ENCODE measurements at places on chromosomes 1 and 21.

DNA sequence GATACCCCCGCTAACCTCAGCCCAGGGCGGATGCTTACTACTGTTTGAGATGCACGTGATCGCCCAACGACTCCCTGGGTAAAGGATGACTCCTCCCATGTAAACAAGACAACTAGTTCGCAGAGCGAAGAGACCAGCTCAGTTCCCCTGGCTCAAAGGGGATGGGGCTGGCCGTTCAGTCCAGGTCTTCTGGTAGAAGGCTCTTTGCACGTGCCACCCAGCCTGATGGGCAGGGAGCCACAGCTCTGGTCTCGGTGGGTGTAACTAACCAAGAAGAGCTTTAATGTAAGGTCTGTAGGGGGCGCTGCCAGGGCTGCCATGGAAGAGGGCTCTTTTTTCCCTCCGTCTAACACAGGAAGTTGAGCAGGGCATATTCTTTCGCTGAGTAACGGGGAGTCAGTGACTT lies 49.4 kb upstream of the PARP1 start:
- DNase-seq = no peak

DNA sequence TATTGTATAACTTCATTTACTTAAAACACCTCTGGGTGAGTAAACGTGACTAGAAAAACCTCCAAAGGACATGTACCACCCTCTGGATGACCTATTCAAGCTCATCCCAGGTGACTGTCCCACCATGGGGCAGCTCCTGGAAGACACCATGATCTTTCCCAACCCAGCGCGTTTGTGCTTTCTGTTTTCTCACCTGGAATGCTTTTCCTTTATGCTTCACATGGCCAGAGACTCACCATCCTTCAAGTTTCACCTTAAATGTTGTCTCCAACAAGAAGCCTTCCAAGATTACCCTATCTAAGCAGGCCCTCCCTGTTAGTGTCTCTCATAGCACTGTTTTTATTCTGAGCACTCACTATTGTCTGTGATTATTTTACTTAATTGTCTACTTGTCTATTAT lies 11.1 kb downstream of the CYP4B1 start:
- DNase-seq = no peak

DNA sequence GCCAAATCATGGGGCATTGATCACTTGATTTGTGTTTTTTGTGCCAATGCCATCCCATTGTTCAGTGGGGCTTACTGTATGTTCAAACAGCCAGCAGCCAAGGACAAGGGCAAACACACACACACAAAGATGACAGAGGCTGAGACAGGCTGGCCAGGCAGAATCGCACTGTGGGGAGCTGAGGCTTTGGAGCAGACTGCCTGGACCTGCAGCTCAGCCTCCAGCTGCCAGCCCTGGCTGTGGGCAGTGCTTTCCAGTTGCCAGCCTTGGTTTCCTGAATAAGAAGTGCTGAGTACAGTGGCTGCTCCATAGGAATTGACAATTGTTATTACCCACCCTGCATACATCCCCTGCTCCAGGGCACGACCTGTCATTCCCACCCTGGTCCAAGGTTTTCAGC lies 16.9 kb upstream of the PCP4 start:
- DNase-seq = no peak

- no peak for DNase-seq
Observed at GRCh38 chr21:42056996-42057689, 14.0 kb upstream of the UMODL1 start.

DNA sequence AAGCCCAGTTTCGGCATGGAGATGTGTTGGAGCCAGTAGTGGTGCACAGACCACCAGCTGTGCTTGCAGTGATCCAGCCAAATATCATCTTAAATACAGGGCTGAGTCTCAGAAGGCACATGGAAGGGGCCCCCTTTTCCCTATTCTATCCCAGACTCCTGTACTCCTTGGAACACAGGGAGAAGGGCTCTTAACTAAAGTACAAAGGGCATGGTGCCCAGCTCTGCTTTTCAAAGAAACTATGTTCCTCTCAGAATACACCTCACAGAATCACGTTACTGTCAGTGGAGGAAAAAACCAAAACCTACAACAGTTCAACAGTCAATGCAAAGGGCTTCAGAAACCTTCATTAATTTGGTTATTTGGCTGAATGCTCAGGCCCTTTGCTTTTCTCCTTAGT lies 180.6 kb upstream of the C1orf105 start:
- DNase-seq = no peak

DNA sequence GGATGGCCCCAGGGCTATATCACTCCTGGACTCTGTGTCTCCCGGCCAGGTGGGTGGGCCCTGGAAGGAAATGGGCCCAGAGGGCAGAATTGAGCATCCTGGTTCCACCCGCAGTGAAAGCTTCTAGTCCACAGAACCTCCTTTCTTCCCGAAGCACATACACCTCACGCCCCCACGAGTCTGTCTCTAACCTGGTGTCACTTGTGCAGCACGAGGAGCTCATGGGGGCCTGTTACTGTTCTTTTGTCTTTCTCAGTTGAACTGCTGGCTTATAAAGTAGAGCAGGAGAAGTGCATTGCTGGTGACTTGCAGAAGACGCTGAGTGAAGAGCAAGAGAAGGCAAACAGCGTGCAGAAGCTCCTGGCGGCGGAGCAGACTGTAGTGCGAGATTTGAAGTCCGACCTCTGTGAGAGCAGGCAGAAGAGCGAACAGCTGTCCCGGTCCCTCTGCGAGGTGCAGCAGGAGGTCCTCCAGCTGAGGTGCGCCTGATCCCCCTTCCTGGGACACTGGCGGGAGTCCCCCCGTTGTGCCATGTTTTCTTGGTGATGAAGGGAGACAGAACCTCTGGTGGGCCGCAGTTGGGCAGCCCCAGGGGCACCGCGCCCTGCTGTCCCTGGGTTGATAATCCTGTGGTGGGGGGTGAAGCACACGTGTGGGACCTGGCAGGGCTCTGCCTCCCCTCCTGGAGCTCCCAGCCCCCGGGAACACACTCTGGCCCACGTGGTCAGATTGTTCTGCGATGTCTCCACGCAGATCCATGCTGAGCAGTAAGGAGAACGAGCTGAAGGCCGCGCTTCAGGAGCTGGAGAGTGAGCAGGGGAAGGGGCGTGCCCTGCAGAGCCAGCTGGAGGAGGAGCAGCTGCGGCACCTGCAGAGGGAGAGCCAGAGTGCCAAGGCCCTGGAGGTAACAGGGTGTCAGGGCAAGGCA lies 28.7 kb upstream of the DIP2A start:
- no peak for DNase-seq

DNA sequence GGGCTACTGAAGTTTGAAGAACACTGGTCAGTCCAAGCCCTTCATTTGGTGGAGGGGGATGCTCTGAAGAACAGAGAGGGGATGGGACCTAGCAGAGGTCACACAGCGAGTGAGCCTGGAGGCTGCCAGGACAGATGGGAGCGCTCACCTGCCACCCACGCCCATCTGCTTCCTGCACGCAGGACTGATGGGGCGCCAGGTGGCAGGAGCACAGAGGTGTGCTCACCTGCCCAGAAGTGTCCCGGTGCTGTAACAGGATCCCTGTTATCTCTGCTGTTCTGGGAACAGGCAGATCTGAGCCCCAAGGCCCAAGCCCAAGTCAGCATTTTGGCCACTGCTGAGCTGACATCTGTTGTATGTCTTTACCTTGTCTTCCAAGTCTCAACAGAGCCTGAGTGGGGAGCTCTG lies 40.5 kb downstream of the EPHB2 start:
- DNase-seq = no peak

- no peak for DNase-seq
Observed at GRCh38 chr1:77467021-77467595, 185.3 kb downstream of the AK5 start.

- no peak for DNase-seq
Observed at GRCh38 chr21:37200641-37201480, 66.3 kb downstream of the VPS26C start.

DNA sequence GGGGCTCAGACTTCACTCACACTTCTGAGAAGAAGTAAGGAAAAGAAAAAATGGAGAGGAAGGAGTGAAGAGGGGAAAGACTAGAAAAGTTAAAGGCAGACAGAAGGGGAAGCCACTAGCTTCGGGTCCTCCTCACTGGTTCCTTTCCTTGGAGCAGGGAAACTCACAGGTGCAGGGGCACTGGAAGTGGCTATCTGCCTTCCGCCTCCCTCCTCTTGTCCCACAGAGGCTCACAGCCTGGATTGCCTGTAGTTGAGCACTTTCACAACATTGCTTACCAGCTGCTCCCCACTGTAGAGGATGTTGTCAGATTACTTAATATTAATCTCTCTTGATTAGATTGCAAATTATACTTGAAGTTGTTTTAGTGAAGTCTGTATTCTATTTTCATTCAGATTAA lies 21.6 kb upstream of the ABCA4 start:
- DNase-seq = no peak

GRCh38 chr1:67134695-67135094 lies at the start of gene C1orf141:
TSS of gene C1orf141 (minus strand) at chr1:67134970. CDS start at chr1:67127240, 7,730 bp downstream.
- no peak for DNase-seq

DNA sequence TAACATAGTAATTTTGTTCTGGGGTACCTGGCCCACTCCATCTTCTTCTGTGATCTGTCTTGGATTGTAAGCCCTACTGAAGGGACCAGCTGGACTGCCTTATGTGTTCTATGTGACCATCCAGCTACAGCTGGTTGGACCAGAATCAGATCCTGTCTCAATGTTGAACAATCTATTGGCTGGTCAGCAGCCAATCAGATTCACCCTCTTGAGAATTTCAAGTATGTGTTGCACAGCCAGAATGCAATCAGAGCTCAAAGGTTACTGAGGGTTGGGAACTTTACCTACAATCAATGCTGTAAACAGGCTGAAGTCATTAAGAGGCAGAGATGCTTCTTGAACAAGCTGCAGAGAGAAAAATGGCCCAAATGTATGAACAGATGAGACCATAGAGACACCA lies 61.9 kb downstream of the KCNC4 start:
- no peak for DNase-seq

DNA sequence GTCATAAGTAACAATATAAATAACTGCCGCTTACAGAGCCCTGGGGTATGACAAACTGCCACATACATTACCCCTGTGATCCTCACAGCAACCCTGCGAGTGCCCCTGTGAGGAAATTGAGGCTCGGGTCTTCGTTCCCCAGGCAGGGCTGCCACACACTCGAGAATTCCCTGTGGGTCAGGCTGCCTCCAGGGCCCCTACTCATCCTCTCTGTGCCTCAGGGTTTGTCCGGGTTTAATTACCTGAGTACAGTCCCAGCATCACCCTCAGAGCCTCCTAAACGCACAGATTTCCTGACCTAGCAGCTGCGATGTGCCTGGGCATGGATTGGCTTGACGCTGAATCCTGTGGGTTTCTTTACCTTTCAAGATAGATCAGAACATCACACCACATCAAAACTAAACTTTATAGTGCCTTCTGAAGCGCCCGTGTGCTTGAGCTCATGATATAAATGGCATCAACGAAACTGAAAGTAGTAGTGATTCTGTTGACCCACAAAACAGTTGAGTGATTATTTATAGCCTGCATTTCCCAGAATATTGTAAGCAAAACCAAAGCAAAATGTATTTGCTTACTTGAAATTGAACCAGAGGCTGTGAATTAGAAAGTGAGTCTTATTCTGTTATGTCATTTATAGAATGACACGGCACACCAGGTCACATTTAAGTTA lies 14.0 kb downstream of the SLC37A1 start:
- no peak for DNase-seq

- no peak for DNase-seq
Observed at GRCh38 chr21:27406300-27407009, 439.6 kb upstream of the ADAMTS5 start.

DNA sequence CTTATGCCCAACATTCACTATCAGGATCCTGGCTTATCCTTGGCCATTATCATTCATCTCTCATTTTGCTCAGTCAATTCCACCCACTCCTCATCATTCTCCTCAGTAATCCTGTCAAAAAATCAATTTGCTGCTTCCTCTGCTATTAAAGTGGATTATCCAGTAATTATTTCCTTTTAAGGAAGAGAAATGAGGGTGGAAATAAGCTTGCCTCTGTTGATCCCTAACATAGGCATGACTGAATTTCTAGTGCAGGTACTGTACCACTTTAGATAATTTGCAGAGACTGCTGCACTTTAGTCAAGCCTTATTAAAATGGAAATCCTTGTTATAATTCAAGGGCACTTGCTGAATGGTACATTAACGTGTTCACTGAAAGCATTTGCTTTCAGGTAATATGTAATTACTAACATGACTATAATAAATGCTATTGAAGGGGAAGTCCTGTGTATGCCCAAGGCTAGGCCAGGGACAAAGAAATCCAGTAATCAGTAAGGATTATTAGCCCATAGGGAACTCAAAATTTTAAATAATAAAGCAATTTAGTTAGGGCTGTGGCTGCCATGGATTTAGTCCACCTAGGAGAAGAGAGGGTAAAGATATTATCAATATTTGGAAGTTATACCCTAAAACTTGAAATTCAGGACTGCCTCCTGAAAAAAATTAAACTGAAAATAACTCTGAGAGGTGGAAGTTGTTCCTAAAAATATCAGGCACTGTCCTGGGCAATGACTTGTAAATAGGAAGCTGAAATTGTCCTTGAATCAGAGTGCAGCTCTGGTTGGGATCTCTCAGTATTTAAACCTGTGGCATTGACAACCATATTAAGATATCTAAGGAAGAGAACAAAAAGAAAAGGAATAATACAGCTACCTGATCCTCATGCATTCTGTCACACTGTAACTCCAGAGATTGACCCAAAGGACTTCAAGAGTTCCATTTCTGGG lies 43.4 kb downstream of the RGS2 start:
- peak; percentile 89 for DNase-seq

Measured in NCI-H2081 treated with DMSO at 0.1 percent for 48 hours (cell line).